ENCODE measurements at places on chromosomes 7 and 10.

DNA sequence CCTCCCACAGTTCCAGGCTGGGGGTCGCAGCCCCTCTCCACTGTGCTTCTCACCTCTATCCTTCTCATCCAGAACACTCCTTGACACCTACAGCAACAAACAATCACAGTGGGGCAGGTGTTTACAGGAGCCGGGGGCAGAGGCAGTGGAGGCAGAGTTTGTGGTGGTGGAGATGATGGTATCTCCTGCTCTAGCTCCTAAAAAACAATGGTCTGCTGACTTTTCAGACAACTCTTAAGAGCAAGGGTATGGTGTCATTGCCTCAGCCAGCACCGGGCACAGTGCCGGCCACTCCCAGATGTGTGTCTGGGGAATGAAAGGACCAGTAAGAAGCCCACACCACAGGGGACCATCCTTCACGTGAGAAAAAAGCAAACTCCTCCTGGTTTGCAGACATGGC lies 36.3 kb upstream of the ANTXRL start:
- DNase-seq = no peak

DNA sequence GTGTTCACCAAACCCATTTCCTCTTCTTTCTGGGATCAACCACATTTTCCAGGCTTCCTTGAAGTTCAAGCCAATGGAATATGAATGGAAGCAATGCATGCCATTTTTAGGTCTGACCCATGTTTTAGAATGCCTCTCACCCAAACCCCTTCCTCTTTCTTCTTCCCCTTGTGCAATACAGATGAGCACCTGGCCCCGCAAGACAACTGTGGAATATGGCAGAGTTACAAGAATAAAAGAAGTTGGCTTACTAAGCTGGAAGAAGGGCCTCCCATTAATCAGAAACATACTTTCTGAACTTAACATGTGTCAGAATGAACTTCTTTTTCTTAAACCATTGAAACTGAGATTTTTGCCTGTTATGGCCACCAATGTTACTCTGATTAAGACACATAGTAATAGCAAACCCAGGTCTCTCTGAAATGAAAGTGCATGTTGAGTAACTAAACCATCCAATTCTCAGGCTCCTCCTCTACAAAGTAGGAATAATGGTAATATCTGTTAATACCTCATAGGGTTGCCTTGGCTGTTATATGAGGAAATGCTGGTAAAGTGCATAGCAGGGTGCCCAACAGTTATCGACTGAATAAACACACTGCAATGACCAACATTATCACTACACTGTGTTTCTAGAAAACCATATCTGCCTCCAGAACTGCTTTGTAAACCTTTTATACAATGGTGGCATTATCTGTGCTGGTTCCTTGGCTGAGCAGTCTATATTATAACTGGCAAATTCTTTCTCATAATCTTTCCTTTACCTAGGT lies 382.2 kb upstream of the NRP1 start:
- DNase-seq = no peak

- DNase-seq = no peak
These were observed 61.7 kb downstream of the MAP3K8 start for GRCh38 chr10:30495687-30496086.

GRCh38 chr7:1100386-1100785 lies 12.5 kb downstream of the GPER1 start:
- DNase-seq = no peak

- no peak for DNase-seq
These were observed 17.7 kb upstream of the TARP start for GRCh38 chr7:38291117-38291647.

- DNase-seq = no peak
These were observed 16.6 kb upstream of the TAS2R60 start for GRCh38 chr7:143426479-143427142.

DNA sequence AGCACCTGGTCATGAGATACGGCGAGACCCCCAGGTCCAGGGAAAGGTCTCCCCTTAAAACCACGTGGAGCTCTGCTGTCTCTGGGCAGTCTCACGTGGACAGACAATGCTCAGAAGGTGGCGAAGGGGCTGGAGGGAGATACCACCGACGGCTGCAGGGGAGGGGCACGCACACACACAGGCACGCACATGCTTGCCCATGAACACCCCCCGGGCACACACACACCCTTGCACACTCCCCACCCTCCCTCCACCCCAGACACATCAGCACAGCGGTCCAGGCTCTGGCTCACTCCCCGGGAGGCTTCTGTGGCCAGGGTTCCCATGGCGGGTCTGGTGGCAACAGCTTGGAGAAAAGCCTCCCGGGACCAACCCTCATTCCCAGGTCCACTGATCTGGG lies 52.4 kb upstream of the TNRC18 start:
- DNase-seq = no peak

- no peak for DNase-seq
These were observed 13.0 kb downstream of the ANTXRL start for GRCh38 chr10:46299536-46300369.

DNA sequence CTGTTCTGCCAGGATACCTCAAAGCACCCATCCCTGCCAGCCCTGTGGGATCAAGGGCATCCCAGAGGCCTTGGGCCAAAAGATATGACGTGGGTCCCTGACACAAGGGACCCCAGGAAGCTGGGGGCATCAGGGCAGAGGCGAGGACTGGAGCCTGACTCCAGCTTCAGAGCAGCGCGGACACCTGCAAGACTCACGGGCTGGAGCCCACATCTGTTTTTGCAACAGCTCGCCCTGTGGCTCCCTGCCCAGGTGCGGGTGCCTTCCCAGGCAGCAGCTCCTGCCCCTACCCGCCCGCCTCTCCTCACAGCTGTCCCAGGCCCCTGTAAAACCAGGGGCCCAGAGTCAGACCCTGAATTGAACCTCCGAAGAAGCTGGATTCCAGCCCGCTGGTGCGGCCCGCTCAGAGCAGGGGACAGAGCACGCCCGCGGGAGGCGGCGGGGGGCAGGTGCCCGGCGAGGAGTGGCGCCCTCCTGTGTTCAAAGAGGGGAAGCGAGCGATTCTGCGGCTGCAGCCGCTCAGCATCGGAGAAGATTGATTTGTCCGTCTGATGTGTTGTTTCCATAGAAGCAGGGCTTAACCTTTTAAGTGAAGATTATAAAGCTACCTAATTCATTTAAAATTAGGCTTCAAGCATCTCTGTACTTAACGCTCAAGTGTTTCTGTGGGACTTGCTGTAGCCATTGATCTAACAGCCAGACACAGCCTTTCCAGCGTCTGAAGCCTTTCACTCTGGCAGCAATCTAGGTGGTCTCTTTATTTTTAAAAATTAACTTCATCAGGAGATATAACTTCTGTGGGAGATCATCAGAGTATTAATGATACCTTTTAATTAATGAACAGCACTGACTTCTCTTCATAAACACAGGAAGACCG lies 88.4 kb downstream of the BEND7 start:
- DNase-seq = peak; percentile 77

DNA sequence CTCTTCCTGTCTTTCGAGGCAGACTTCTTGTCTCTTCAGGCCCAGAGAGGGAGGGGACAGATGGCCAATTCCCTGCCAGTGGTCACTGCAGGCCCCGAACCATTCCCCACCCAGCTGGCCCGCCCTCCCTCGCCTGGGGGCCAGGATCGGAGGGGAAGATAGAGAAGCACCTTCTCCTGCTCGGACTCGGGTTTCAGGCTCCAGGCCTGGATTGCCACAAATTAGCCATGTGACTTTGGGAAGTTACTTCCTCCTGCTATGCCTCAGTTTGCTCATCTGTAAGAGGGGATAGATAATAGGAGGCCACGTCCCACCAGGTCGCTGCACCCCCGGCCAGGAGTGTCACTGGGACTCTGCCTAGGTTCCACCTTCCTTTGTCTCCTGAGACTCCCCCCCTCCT lies 24.8 kb upstream of the PPP2R2D start:
- no peak for DNase-seq

- DNase-seq = no peak
These were observed 235.2 kb upstream of the AKR1E2 start for GRCh38 chr10:4590807-4591206.

DNA sequence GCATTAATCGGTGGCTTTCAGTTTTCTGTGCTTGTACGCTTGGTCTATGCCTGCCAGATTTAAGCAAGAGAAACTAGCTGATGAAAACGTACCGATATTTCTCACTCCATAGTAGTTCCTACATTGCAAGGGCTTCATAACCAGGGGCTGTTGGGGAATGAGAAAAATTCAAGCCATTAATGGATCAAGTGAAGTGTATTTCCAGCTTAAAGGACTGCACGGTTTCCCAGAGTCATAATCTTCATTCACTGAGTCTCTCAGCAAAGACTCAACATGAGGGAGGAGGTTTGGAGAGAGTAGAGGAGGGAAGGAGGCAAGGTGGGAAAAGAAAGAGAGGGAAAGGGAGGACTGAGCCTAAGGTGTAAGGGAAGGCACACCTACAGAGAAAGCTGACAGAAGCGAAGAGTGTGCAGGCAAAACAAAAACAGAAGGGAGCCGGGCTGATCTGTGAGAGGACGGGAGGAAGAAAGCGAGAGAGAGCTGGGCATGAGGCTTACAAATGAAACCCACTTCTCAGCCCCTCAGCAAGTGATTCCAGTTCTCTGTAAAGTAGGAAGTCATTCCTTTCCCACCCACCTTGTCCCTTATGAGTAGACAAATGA lies 625 bp downstream of the GIMAP2 start:
- DNase-seq = peak; percentile 39

GRCh38 chr10:47261121-47261520 lies 38.9 kb upstream of the GDF10 start:
- DNase-seq = peak; percentile 38

DNA sequence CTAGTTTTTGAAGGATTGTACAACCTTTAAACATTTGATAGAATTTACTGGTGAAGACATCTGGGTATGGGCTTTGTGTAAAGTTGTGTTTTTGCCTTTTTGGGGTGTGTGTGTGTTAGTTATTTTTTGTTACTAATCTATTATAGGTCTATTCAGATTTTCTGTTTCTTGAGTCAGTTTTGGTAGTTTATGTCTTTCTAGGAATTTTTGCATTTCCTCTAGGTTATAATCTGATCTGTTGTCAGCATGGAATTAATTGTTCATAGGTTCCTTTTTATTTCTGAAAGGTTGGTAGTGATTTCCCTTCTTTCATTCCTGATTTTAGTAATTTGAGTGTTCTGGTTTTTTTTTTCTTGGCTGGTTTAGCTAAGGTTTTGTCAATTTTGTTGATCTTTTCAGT lies 17.7 kb downstream of the SEPTIN7 start:
- no peak for DNase-seq

DNA sequence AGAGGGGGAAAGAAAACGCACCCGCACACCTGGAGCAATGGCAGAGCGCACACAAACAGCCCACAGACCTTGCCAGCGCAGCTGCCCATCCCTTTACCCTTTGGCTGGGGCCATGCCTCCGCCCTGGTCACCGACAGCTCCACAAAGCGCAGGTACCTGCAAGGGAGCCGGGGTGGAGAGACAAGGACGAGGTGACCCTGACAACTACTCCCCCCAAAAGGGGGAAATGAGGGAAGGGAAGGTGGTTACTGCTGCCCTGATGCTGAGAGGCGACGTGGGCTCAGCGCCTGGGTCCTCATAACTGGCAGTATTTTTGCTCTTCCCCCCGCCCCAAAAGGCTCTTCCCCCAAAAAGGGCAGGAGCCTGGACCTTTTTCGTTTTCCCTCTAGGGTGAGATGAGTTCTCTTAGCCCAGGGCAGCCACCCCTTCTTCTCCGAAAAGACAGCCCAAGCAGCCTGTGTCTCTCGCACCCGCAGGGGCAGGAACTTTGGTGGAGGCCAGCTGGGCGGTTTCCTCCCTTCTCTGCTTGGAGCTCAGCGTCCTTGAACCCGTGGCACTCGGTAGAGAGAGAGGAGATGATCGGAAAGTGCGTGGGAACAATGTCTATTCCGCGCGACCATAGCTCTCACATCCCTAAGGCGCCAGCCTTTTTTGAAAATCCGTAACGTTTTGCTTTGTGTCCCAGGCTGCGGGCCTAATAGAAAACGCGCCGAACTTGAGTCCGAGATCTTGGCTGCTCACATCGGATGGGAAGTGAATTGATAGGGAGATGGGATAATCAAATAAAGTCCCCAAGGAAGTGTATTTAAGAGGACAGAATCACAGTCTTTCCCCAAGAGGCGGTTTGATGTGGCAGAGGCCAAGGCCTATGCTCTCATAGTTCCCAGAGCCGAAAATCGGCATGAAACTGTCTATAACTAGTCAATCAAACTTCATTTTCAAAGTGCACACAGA lies 1.0 kb downstream of the NKX2-3 start:
- no peak for DNase-seq

- DNase-seq = no peak
These were observed 458.5 kb downstream of the KCNMA1 start for GRCh38 chr10:77179015-77179695.

DNA sequence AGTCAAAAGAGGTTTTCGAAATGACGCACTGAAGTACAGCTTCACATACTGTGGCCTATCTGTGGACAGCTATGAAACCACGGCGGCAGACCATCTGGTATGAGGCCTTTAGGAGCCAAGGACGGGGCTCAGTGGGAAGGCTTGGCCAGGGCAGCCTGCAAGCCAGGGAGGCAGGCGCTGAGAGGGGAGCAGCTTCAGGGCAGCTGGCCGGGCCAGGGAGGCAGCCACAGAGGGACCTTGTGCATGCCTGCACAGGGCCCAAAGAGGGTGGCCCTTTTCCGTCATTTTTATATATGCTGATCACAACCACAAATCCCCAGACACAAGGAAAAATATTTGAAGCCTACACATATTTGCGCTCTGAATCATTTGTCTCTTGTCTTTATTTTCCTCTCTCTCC lies 13.5 kb downstream of the CALD1 start:
- no peak for DNase-seq

DNA sequence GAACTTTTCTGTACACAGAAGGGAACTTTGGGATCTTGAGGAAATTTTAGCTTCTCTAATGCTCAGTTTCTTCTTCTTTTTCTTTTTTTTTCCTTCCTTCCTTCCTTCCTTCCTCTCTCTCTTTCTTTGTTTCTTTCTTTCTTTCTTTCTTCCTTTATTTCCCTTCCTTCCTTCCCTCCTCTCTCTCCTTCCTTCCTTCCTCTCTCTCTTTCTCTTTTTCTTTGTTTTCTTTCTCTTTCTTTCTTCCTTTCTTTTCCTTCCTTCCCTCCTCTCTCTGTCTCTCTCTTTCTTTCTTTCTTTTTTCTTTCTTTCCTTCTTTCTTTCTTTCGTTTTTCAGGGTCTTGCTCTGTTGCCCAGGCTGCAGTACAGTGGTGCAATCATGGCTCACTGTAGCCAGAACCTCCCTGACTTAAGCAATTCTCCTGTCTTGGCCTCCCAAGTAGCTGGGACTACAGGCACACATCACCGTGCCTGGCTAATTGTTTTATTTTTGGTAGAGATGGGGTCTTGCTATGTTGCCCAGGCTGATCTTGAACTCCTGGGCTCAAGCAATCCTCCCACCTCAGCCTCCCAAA lies 58.6 kb upstream of the SDK1 start:
- no peak for DNase-seq

GRCh38 chr7:47621979-47622561 lies 40.2 kb upstream of the TNS3 start:
- no peak for DNase-seq

DNA sequence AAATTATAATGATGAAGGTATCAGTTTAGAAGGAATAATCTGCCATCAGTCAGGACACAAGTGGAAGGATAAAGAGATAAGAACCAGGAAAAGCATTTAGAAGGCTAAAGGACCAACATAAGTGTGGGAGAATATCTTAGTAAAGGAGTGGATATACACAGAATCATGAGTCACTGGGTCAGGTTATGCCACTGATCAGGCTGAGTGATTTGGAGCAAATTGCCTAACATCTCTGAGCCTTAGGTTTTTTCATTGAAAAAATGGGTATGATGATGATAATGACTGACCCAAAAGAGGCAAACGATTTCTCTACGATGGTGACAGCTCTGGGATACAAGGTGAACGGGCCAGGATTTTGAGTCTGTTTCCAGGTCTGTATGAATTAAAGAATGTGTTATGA lies 2.8 kb upstream of the CUL1 start:
- DNase-seq = no peak

GRCh38 chr10:106819490-106819889 lies 345.0 kb downstream of the SORCS1 start:
- DNase-seq = no peak

- DNase-seq = no peak
These were observed 97.9 kb downstream of the TSPAN12 start for GRCh38 chr7:120760050-120760449.
